ENCODE measurements at places on chromosomes 4 and X.
A peak's percentile ranks its signal among the peaks of the same experiment; 100 is the strongest.

- DNase-seq = no peak
Observed at GRCh38 chr4:10535912-10536311, 78.7 kb upstream of the ZNF518B start.

DNA sequence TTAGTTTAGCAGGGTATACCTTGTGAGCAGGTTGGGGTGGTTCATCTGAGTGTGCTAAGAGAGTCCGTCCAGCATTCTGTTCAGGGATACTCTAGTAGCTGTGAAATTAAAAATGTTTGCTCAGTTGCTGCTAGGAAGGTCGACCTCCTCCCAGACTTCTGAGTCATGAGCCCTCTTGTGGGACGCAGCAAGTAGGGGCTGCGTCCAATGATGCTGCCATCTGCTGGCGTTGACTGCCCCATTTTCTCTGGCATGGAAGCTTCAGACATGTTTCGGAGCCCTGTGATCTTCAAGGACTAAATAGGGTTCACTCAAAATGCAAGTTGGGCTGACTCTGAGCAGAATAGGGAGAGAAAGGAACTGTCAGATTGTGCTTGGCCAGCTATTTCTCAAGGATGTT is 201.0 kb upstream of the ARSJ start:
- peak; percentile 46 for DNase-seq

DNA sequence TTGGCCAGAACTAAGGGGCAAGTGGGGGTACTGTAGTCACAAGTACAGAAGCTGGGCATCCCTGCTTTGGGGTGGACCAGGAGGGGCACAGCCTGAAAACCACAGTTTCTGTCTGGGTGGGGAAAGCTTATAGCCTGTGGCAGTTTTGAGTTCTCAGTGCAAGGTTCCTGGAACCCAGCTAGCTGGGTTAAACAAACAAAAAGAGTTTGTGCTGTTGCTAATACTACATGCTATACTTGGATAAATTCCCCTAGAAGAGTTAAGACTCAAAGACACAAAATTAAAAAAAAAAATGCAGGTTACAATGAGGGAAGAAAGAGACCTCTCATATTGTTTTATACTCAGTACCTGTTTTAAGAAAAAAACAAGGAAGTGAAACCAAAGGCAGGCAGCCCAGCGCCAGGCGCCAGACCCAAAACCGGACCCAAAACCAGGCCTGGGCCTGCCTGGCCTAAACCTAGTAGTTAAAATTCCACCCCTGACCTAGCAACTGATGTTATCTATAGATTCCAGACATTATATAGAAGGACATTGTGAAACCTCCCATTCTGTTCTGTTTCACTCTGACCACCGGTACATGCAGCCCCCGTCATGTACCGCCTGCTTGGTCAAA is 50.8 kb downstream of the SLC2A9 start:
- no peak for DNase-seq

DNA sequence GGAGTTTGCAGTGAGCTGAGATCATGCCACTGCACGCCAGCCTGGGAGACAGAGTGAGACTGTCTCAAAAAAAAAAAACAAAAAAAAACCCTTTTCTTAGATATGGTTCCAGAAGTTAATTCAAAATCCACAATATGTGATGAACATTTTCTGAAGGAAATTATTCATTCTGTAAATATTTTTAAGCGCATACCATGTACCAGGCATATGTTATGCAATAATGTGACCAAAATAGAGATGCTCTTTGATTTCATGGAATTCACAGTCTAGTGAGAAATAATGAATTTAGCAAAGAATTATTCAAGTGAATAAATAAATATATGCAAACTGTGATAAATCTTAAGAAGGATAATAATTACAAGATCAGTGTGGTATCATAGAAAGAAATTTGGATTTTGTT is 174.7 kb downstream of the GC start:
- DNase-seq = no peak

- DNase-seq = no peak
Observed at GRCh38 chr4:25694466-25694865, 38.8 kb downstream of the SLC34A2 start.

GRCh38 chr4:98720871-98721480 is 62.6 kb upstream of the TSPAN5 start:
- DNase-seq = no peak

DNA sequence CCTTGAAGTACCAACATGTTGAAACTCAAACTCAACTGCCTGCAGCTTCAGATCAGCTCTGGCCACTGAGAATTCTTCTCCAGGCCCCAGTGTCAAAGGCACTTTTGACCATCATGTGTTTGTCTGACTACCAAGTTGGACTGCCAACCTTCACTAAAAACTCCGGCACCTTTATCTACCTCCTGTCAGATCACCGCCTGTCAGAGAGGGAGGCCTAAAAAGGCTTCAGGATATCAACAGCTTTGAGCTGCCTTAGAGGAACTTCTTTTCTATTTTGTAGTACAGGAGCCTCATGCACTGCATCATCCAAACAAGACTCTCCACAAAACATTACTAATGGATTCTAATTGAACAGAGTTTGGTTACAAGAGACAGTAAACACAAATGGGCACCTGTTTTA is 2.8 kb downstream of the ACSL1 start:
- no peak for DNase-seq

- no peak for DNase-seq
Observed at GRCh38 chr4:41874398-41874797, 60.8 kb upstream of the TMEM33 start.

DNA sequence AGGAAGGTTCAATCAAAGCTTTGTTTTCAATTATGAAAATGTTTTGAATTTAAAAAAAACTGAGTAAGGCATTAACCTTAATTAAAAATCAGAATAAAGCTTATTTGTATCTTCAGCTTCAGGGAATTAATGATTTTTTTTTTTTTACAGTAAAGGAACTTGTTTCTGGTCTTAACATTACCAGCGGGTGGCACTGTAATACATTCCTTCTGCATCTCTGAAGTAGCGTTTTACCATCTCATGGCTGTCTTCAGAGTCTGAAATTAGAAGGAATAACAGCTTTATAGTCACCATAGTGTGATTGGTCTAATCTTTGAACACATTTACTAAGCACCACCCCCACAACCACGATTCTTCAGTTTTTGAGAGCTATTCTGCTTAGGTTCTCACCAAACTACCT is 102.6 kb downstream of the IL1RAPL2 start:
- peak; percentile 49 for DNase-seq

DNA sequence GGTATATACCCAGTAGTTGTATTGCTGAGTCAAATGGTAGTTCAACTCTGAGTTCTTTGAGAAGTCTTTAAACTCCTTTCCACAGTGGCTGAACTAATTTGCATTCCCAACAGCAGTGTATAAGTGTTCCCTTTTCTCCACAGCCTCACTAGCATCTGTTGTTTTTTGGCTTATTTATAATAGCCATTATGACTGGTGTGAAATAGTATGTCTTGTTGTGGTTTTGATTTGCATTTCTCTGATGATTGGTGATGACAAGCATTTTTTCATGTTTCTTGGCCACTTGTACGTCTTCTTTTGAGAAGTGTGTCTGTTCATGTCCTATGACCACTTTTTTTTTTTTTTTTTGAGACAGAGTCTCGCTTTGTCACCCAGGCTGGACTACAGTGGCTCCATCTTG is 30.5 kb downstream of the GPR50 start:
- DNase-seq = no peak

DNA sequence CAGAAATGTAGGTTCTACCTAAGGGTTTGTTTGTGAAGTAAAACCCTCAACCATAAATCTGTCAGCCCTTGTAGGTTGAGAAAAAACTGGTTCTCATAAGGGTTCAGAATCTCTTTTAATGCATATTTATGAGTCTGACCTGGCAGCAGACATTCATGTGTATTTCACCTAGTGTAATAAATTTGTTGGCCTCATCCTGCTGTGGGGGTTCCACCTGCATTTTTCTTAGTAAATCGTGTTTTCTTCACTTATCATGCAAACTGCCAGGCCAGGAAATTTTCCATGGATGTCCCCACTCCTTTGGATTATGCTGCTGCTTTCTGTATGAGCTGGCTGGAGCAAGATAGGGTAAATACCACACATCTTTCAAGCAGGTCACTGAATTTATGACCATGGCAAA is 42.4 kb downstream of the KLHL13 start:
- DNase-seq = no peak

DNA sequence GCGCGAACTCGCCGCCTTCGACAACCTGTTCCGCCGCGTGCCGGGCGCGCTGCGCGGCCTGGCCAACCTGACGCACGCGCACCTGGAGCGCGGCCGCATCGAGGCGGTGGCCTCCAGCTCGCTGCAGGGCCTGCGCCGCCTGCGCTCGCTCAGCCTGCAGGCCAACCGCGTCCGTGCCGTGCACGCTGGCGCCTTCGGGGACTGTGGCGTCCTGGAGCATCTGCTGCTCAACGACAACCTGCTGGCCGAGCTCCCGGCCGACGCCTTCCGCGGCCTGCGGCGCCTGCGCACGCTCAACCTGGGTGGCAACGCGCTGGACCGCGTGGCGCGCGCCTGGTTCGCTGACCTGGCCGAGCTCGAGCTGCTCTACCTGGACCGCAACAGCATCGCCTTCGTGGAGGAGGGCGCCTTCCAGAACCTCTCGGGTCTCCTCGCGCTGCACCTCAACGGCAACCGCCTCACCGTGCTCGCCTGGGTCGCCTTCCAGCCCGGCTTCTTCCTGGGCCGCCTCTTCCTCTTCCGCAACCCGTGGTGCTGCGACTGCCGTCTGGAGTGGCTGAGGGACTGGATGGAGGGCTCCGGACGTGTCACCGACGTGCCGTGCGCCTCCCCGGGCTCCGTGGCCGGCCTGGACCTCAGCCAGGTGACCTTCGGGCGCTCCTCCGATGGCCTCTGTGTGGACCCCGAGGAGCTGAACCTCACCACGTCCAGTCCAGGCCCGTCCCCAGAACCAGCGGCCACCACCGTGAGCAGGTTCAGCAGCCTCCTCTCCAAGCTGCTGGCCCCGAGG is 27.0 kb downstream of the NYX start:
- no peak for DNase-seq

- DNase-seq = peak; percentile 96
Observed at GRCh38 chr4:116358633-116359222, 726.6 kb downstream of the TRAM1L1 start.

- DNase-seq = no peak
Observed at GRCh38 chr4:141810038-141810711, 173.8 kb downstream of the IL15 start.

- DNase-seq = peak; percentile 73
Observed at GRCh38 chrX:104112326-104112951, at the start of gene ZCCHC18. ZCCHC18 (plus strand) TSS chrX:104112523; CDS start chrX:104114112, 1,589 bp downstream.

DNA sequence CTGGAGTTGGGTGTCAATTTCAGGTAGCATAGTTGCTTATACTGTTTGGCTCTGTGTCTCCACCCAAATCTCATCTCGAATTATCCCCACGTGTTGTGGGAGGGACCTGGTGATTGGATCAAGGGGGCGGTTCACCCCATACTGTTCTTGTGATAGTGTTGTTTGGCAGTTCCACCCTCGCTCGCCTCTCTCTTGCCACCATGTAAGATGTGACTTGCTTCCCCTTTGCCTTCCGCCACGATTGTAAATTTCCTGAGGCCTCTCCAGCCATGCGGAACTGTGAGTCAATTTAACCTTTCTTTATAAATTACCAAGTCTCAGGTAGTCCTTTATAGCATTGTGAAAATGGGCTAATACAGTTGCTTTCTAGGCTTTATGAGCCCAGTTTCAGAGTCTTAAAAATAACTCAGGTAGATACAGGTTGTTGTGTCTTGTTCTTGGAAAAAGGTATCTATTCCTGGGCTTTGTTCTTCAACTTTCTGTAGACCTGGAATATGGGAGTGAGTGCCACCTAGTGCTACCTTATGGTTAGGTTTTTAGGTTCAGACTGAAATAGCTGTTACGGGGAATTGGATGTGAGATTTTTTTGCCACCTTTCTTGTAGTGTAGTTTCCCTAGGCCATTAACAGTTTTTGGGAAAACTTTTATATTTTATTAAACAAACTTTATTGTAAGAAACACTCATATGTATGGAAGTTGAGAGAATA is 15.6 kb downstream of the PGK1 start:
- DNase-seq = no peak

- DNase-seq = no peak
Observed at GRCh38 chrX:54786967-54787366, 11.1 kb downstream of the ITIH6 start.

DNA sequence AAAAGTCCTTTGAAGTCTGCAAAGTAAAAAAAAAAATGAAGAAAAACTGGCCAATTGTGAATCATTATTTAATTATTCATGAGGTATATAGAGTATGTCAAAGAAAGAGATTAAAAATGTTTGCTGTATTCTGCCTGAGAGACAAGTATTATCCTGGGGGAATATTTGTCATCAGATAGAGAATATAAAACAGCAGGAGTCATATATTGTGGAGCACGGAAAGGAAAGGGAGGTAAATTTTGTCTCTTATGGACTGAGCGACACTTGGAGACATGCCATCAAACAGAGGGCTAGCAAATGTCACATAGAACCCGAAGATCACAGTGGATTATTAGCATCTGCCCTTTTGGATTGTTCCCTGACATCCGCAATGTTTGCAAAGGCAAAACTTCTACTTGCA is 39.2 kb upstream of the FAT1 start:
- DNase-seq = no peak

GRCh38 chr4:161188578-161188977 is 975.2 kb downstream of the FSTL5 start:
- DNase-seq = no peak

GRCh38 chr4:138039010-138039409 is 203.1 kb downstream of the SLC7A11 start:
- DNase-seq = no peak

DNA sequence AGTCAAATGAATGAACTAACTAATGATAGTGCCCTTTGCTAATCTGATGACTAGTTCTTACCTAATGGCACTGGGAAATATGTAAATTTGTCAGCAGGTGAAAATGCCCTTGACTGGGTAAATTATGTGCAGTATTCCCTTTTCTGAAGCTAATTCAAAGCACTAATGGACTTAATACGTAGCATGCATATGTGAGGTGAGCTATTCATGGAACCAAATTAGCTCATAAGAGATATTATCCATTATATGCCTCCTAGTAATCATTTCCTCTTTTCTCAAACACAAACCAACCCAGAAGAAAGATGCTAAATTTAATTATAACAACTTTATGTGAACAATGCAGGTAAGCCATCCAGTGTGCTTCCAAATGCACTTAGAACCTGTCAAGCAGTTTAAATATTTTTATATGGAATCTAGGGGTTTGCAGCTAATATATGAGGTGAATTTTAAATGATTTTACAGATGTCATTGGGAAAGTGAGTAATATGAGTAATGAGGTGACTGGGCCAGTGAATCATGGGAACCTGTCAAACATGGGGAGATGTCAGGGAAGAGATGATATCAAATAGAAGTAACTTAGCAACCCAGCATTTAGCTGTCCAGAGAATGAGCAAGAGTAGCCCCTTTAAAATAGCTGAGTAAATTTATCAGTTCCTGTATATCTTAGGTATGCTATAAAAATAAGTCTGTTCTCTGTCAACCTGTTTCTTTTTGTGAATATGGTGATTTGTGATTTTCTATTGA is 315.0 kb downstream of the AFF2 start:
- DNase-seq = no peak

DNA sequence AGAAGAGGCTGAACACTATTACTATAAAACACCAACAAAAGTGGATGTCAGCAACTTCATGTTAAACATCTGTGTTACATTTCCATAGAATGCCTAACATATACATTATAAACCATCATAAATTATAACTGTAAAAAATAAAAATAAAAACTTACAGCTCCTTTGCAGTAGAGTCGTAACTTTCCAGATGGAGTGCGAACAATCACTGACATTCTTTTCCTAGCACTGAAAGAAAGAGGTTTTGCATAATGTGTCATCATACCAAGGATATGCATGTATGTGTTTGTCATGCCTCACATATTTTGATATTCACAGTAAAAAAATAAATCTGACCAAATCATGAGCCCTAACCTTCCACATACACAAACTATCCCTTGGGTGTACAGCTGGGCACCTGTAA is 113.1 kb downstream of the ATP8A1 start:
- no peak for DNase-seq
